ENCODE measurements at places on chromosomes 12 and 14. TPM values are rescaled to one million over a fixed set of nuclear protein-coding genes. Genes with fewer than 3 reads are reported as not detected.

The GTF2H3 gene
- 12.2 TPM for total RNA-seq

The PLEKHA5 gene
- 62.5 TPM for total RNA-seq

The CMA1 gene
- total RNA-seq: 0.47 TPM

The FAIM2 gene
- total RNA-seq: 8.2 TPM

The RFLNA gene
- total RNA-seq: 0.10 TPM

The SLC17A8 gene
- total RNA-seq: not detected

The LGR5 gene
- total RNA-seq: not detected

The KRT85 gene
- total RNA-seq: not detected

- no peak for DNase-seq
These were observed 41.9 kb downstream of the CYP46A1 start for GRCh38 chr14:99725774-99726537.

DNA sequence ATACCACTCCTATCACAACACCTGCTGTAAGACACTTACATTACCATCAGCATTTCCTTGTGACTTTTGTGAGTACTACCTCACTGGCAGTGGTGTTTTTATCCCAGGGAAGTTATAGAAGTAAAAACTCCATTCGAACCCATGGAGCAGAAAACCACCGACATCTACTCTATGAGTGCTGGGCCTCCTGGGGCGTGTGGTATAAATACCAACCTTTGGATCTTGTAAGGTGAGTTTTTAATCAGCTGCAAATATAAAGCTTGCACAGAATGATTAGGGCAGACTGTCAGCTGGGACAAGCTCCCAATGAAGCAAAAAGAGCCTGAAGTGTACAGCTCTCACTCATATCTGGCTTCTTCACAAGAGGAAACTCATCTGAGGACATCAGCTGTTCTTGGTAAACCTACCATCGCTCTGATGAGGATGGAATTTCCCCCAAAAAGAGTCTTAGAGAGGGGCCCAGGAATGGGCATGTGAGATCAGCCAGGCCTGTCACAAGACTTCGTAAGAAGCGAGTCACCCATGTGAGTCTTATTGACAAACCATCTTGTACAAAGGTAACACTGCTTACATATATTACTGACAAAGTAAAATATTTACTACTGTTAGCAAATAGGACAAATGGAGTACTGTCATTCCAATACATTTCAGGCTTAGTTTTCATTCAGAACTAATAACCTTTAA is 170.0 kb downstream of the SLC5A8 start:
- no peak for DNase-seq

GRCh38 chr14:53655080-53655785 is 301.4 kb downstream of the BMP4 start:
- no peak for DNase-seq

GRCh38 chr12:64457032-64457431 is 5.1 kb downstream of the TBK1 start:
- DNase-seq: no peak

GRCh38 chr12:116092162-116092561 is 185.3 kb downstream of the MED13L start:
- no peak for DNase-seq

DNA sequence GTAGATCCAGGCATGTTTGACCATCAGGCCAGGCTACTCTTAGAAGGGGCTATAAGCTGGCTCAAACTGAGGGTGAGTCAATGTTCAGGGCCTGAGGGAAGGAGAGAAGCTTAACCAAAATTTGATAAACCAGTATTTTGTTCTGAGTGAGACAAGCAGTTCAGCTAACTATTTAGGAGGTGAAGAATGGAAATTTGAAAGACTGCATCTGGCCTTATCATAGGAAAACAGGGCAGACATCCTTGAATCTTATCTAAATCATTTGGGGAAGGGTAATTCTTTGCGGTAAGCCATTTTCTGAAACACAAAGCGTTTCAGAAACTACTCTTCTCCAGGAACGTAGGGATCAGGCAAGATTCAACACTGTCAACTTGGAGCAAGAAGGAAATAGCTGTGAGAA is 447.2 kb downstream of the SOX5 start:
- DNase-seq: no peak

DNA sequence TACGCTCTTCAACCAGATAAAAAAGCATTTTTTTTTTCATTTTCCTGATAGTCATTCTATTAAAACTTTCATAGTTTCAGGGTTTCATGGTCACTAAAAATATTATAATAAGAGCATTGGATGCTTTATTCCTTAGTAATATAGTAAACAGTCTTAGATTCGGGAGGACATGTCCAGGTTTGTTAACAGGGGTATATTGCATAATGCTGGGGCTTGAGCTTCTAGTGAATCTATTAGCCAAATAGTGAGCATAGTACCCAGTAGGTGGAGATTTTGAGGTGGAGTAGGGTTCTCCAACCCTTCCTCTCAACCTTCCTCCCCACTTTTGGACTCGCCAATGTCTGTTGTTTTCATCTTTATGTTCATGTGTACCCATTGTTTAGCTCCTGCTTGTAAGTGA is 277.4 kb upstream of the RGS6 start:
- no peak for DNase-seq

DNA sequence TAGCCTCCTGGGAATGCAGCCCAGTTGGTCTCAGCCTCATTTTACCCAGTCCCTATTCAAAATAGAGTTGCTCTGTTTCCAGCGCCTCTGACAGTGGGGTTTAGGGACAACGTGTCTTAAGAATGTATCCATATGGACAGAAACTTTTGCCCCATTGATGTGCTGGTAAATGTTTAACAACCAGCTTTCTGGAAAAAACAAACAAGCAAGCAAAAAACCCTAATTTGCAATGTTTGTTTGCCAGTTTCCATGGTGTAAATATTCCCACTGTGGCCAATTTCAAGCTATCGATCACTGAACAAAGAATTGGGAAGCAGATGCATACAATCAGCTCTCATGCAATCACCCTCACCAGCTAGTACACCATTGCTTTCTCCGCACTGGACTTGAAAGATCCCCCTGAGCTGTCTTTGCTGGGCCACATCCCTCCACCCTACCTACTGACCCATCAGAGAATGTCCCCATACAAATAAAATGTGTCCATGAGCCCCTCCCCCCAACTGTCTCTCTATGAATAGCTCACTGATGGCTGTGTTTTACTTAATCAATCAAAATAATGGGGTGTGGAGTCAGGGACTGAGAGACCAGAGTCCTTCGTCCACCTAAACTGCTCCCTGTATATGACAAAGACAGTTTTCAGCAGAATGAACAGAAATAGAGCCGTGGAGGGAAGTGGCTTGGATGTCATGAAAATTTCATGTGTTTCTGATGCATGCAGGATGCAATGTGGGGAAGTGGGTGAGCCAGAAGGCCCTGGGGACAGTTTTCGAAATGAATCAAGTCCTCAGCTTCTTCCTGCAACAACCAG is 40.8 kb downstream of the CCDC60 start:
- no peak for DNase-seq

DNA sequence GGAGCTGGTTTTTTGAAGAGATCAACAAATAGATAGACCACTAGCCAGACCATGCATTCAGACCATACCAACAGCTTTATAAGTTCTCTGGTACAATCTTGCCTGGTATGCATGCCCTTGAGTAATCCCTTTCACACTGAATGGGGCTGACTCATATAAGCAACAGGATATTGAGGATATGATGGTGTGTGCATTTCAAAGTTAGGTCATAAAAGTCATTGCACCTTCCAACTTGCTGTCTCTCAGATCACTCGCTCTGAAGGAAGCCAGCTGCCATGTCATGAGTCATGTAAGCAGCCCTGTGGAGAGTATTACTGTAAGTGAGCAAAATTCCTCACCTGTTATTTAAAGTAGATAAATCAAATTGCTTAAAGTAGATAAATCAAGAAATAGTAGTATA is 45.0 kb upstream of the OR6J1 start:
- DNase-seq: no peak

DNA sequence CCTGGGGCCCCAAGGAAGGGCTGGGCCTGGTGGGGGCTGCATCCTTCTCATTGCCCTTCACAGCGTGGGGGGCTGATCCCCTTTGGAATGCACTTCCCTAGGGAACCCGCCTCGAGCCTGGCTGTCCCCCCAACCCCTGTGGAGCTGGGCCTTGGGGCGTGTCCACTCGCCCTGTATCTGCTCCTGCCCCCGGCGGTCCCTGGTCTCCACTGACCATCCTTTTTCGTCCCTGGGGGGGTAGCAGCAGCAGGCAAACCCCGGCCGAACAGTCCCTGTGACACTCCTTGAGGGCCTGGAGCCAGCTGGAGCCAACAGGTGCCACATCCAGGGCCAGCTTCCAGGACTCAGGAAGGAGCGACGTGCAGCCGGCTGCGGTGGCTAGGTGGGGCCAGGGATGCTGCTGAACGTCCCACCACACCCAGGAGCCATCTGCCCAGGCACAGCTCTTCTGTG is 9.4 kb upstream of the GPR132 start:
- DNase-seq: peak; percentile 31

DNA sequence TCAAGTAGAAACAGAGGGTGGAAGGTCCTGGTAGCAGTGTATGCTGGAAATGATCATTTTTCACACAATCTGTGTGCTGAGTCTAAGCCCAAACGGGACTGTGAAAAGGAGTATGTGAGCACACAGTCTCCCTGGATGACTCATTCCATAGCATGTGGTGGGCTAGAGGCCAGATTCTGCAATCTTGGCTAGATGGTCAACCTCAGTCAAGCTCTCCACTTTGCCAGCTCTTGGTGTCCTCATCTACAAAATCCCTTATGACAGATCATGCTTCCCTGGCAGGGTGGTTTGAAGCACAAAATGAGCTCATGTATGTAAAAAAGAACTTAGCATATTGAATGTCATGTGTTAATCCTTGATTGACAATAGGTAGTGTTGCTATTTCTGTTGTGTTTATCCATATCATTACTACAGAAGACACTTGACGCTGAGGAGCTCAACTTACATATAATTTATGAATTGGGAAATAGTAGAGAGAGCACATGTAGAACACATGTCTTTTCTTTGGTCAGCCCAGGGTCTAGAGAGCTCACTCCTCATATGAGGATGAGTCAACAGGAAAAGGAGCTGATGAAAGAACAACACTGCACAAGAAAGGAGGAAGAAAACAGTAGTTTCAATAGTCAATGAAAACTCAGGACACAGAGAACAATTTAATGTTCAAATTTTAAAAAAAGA is 517.5 kb downstream of the BCL11B start:
- DNase-seq: no peak

DNA sequence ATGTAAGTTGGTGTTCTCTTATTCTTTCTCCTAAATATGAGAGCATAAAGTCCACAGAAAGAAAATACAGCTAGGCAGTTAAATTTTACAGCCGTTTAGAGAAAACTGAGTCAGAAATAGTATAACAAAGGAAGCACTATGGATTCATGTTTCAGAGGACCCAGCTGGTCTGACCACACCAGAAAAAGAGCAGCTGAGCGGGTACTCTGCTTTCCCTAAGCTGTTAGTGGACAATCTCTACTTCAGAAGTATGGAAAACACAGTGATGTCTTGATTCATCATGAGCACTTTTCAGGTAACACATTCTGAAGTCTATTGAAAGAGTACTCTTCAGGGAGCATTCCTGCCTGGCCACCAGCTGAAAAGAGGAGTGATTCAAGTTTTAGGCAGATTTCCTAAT is 12.4 kb downstream of the PPM1H start:
- no peak for DNase-seq

DNA sequence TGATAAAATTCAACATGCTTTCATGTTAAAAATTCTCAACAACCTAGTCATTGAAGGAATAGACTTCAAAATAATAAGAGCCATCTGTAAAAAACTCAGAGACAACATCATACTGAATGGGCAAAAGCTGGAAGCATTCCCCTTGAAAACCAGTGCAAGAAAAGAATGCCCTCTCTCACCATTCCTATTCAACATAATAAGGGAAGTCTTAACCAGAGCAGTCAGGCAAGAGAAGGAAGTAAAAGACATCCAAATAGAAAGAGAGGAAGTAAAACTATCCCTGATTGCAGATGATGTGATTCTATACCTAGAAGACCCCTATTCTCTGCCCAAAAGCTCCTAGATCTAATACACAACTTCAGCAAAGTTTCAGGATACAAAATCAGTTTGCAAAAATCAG is 52.9 kb downstream of the APOBEC1 start:
- no peak for DNase-seq

GRCh38 chr12:92272061-92272964 is 126.7 kb upstream of the BTG1 start:
- DNase-seq: no peak

DNA sequence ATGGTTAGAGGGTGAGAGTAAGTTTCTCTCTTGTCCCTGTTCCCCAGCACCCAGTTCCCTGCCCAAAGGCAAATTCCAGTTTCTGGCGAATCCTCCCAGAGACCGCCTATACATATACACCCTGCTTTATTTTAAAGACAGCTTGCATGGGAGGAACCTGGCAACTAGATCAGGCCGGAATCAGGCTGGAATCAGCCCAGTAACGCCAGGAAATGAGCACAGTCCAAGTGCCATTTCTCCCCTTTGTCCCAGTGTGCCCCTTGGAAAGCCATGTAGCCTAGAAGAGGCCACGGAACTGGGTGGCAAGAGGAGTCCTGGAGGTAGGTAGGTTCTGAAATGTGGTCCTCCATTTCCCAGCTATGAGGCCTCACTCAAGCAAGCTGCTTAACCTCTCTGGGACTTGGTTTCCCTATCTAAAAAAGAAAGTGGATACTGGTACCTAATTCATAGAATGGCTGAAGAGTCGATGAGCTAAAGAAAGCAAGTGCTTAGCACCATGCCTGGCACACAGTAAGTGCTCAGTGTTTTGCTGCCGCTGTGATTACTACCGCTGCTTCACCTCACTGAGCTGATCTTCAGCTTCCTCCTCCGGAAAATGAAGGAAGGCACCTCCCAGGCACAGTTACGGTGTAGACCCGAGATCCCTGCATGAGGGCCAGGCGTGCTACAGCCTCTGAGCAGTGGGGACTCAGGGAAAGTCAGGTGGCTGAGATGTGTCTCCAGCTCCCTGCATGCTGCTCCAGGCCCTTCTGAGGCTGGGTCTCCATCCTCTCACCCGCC is 36.4 kb downstream of the PITPNM2 start:
- no peak for DNase-seq

GRCh38 chr12:28975564-28976340 is 173.3 kb upstream of the FAR2 start:
- no peak for DNase-seq

- no peak for DNase-seq
These were observed 35.8 kb upstream of the PTGR2 start for GRCh38 chr14:73815849-73816248.

DNA sequence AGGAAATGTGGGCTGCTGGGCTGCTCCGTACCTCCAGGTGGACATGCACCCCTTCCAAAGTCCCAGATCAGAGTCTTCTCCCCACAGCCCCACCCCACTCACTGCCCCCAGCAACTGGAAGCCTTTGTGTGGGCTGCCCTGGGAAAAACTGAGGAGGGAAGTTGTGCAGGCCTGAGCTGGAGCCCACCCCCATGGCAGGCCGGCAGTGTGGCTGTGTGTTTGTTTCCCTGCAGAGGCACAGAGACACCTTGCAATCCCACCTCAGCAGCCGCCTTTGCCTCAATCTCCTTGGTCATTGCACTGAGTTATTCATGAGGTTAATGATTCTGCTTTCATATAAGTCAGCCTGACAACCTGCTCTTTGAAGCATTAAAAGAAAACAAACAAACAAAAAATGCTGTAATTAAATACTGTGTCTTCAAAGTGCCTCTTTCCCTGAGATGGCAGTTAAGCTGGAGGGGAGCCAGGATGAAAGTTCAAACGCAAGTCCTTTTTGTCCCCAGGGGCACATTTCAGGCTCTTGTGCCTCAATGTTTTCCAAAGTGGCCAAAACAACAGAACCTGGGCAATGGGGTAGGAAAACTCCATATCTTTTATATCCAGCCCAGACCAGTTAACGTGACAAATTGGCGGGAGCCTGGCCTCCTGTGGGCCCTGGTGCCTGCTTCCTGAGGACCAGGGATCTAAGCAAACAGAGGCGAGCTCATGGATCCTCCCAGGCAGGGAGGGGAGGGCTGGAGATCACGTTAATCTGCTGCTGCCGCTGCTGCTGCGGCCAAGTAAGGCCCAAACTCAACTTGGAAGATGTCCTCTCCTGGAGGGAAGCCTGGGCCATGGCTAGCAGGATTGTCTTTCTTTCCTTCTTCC is 51.9 kb upstream of the TSPAN11 start:
- DNase-seq: peak; percentile 42
